Umbilical cord (tissue), 2 donors: ENCODE measurements at places on chromosomes 7 and 10. TPM values are rescaled to one million over a fixed set of nuclear protein-coding genes. Genes with fewer than 3 reads are reported as not detected.
A peak's percentile ranks its signal among the peaks of the same experiment; 100 is the strongest.

Gene ZNF92
- total RNA-seq, result 17.3 TPM

- DNase-seq, result no peak
These were observed 555.9 kb upstream of the DPP6 start for GRCh38 chr7:153496257-153496656.

DNA sequence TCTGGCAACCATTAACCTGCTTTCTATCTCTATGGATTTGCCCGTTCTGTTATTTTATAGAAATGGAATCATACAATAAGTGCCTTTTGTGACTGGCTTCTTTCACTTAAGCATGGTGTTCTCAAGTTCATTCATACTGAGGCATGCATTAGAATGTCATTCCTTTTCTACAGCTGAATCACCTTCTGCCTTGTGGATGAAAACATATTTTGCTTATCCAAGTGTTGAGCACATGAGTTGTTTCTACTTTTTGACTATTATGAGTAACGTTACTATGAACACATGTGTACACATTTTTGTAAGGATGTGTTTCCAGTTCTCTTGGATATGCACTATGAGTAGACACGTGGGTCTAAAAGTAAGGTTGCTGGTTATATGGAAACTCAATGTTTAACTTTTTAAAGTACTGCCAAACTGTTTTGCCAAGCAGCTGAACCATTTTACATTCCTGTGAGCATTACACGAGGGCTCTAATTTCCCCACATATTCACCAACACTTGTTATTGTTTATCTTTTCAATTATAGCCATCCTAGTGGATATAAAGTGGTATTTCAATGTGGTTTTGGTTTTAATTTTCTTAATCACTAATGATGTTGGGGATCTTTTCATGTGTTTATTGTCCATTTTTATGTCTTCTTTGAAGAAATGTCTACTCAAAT, 241.3 kb downstream of the FANK1 start:
- no peak for DNase-seq

- no peak for DNase-seq
These were observed 28.8 kb downstream of the TOMM7 start for GRCh38 chr7:22793593-22794462.

- peak; percentile 67 for DNase-seq
These were observed 101.2 kb upstream of the KLF6 start for GRCh38 chr10:3886191-3886590.
